T-helper 9 cell (primary cell): ENCODE measurements at places on chromosomes 3 and 15.
A peak's percentile ranks its signal among the peaks of the same experiment; 100 is the strongest.

DNA sequence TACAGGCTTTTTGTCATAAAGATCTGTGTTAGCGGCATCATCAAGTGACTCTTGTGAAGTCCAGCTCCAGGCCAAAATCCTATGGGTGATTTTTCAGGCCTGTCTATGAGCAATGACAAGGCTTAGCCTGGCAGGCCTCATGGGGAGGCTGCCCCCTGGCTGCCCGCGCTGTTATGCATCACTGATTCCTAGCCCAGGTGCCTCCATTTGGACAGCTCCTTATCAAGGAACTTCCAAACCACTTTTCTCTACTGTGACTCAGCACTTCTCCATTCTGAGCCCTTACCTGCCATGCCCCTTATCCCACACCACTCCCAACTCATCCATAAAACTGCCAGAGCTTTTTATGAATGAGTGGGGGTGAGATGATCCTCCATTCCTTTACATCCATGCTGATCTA is 91.5 kb upstream of the C3orf80 start:
- no peak for DNase-seq

DNA sequence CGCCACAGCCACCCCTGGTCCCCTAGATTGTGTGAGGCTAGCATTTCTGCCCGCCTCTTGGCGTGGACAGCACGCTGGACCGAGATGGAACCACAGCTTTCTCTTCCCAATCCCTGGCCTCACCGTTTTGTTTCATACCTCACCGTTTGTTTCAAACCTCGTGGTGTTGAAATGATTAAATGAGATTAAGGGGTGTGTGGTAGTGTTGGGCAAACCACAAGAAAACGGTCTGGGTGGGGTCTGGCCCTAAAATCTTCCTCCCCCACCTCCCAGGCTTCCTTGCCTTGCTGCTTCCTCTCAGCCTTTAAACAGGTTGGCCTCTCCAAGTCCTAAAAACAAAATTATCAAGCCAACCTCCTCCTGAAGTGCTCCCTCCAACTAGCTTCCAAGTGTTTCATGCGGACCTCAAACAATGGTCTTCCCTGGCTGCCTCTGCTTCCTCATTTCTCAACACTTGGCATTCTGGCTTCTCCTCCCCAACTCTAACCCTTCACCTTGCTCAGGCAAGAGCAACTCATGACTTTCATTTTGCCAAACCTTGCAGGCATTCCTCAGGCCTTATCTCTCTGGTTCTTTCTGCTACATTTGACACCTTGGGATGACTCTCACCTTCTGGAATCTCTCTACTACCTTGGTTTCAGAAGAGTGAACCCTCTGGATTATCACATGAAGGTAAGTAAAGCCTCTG is 1.4 kb upstream of the ATP13A3 start:
- DNase-seq = no peak

- DNase-seq = no peak
These were observed 65.4 kb downstream of the BDH1 start for GRCh38 chr3:197490098-197491058.

DNA sequence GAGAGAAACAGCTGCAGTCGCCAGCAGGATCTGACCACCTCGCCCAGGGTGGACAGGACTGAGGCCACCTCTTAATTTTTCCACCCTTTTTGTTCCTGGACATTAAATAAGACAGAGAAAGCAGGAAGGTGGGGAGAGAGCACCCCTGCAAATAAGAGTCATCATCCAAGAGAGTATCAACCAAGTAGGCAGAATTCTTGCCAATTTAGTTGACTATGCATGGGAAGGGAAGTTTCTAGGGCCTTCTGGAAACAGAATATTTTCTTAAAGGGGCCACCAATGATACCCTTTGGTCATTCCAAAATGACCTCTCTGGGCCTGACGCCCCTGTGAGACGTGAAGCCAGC is 136.2 kb downstream of the TJP1 start:
- no peak for DNase-seq

GRCh38 chr3:77320514-77320913 is 280.6 kb downstream of the ROBO2 start:
- DNase-seq = no peak

DNA sequence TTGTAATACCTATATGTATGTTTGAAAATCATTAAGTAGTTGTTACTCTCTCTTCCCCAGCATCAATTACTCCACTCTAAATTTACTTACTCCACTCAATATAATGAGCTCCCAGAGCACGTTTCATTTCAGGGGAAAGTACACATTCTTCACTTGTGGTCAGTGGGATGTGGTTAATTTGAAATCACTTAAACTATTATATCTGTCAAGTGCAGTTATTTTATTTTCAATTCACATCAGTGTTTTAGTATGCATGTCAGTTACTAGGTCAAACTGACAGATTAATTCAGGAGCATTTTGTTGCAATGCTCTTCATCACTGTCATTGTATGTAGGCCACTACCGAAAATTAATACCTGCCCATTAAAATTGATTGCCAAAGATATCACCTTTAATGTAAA is 376.1 kb downstream of the ZIC4 start:
- no peak for DNase-seq

DNA sequence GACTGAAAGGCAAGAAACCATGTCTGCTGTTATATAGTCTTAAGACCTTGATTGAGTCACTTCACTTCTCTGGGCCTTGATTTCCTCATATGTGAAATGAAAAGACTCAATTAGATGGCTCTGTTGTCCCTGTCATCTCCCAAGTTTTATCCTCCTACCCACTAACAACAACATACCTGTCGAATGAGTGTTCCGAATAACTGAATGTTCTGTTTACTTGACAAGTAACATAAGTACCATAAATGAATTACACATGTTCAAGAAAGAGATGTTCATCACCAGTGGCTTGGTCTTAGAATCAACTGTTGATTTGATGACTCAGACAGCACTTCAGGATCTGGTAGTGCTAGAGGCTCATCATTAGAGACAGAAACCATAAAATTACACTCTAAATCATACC is 311.7 kb downstream of the VPS13C start:
- DNase-seq = no peak

DNA sequence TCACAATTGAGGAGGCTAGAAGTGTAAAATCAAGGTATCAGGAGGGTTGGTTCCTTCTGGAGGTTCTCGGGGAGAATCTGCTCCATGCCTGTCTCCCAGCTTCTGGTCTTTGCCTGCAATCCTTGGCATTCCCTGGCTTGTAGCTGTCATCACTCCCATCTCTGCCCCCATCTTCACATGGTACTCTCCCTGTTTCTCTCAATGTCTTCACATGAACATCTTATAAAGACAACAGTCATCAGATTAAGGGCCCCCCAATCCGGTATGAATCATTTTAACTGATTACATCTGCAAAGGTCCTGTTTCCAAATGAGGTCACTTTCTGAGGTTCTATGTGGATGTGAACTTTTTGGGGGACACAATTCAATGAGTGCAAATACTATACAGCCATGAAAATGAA is 113.0 kb upstream of the GALNT15 start:
- DNase-seq = no peak

DNA sequence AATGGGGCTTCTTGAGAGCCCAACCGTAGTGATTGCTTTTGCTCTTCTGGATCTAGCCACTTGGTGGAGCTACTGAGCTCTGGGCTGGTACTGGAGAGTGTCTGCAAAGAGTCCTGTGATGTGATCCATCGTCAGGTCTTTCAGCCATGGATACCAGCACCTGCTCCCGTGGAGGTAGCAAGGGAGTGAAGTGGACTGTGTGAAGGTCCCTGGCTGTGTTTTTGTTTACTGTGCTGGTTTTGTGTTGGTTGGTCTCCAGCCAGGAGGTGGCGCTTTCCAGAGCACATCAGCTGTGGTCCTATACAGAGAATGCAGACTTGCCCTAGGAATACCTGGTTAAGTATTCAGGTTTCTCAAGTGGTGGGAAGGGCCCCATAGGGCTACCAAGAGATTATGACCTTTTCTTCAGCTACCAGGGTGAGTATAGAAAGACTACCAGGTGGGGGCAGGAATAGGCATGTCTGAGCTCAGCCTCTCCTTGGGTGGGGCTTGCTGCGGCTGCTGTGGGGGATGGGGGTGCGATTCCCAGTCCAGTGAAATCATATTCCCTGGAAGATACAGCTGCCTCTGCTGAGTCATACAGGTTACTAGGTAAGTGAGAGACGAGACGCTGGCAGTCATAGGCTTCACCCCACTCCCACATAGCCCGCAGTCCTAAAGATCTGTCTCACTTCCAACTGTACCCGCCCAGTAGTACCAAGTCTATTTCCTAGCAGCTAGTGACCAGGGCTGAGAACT is 733.7 kb downstream of the ZNF385D start:
- no peak for DNase-seq

- no peak for DNase-seq
These were observed 6.3 kb upstream of the ANPEP start for GRCh38 chr15:89820666-89821611.

DNA sequence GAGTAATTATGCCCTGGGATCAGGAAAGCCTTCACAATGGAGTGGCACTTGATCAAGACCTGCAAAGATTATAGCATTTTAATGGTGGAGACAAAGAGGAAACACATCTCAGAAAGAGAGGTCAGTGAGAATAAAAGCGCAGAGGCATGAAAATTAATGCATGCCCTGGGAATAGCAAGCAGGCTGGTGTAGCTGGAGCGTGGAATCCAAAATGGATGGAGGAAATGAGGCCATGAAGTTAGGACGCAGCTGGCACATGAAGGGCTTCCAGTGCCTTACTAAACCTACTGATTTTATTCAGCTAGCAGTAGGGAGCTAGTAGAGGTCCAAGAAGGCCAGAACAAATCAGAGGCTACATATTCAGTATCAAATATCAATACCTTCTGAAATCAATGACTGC is 38.1 kb downstream of the TMEM212 start:
- DNase-seq = no peak

- no peak for DNase-seq
These were observed 45.5 kb downstream of the SYN2 start for GRCh38 chr3:12049675-12050074.

DNA sequence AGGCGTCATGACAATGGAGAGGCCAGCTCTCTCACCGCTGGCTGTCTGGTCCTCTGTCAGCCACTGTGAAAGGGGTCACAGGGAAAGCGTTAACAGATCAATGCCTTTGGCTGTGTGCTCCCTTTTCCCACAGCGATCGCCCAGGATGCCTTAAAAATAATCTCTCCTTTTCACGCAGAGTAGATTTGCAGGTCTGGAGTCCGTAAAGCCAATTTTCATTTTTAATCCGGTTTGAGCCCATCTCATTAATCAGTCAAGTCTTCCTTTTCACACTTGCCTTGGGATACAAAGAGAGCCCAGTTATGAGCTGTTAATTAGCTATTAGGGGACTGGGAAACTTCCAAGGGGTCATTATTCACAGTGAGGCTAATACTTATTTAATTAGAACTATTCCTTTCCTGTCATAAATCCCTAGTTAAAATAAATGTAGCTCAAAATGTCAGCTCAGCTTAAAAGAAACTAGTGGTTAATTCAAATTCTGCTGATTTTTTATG is 104.3 kb upstream of the RASGRP1 start:
- no peak for DNase-seq

DNA sequence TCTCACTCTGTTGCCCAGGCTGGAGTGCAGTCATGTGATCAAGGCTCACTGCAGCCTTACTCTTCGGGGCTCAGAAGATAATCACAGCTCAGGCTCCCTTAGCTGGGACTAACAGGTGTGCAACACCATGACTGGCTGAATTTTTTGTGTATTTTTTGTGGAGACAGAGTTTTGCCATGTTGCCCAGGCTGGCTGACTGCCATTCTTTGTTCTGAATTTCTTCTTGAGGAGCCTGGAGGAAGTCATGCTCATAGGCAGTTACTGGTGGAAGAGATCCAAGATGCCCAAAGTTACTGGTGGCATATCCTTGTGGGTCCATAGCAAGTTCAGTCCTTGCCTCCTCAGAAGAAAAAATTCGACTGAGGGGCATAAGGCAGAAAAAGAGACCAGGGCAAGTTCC is 16.6 kb upstream of the UBP1 start:
- no peak for DNase-seq

- no peak for DNase-seq
These were observed 35.2 kb downstream of the BDH1 start for GRCh38 chr3:197520311-197521276.

GRCh38 chr3:98525494-98525893 is 2.8 kb upstream of the CLDND1 start:
- DNase-seq = no peak

DNA sequence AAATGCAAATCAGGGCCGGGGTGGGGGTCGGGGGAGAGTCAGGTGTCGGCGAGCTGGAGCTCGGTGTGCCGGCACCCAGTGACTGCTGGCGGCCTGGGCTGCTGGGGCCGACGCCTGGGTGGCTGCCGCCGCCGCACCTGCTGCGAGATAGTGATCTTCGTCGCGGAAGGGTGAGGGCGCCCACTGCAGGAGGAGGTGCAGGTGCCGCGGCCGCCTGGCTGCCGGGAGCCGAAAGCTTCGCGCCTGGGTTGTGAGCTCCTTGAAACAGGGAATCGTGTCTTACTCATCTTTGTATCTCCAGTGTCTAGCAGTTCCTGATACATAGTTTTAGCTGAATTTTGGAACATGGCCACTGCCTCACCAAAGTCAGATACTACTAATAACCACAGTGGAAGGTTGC is 64.0 kb upstream of the CPOX start:
- DNase-seq = peak; percentile 3

GRCh38 chr3:42036483-42036823 is 54.7 kb upstream of the TRAK1 start:
- no peak for DNase-seq

DNA sequence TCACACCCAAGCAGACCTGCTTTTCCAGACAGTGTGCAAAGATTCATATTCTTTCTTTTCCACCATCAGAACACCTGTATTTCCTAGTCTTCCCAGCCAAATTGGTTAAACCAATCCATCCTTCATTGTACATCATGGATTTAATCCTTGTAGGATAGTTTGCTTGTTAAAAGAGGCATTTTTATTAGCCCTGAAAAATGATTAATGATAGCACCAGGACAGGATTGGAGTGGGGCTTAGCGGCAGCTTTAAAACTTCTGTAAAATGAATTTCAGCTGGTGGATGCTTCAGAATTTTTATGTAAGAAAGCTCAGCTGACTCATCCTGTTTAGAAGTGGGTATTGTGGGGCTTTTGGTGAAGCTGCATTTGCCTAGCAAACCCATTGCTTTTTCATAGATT is 36.1 kb upstream of the ARHGEF26 start:
- no peak for DNase-seq

DNA sequence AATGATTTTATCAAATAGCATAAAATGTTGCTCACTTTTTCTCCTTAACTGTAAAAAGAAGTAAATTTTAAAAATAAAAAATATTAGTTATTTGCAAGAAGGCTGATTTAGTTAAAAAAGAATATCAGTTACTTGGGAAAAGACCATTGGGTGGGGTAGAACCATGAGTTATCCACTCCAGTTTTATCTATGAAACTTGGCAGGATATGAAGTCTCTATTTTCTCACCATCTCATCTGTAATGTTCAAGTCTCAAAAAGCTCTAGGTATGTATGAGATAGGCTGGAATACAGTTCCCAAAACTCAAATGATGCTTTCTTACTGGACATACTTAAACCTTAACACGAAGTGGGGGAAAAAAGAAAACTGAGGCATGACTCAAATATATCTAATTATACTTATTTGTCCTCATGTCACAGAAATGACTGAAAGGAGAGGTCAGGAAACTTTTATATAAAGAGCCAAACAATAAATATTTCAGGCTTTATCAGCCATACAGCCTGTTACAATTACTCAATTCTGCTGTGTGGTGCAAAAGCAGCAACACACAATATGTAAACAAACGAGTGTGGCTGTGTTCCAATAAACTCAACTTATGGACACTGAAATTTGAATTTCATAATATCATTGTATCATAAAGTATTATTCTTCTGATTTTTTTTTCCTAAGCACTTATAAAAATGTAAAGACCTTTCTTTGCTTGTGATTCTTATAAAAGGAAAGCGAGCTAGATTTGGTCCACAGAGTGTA is 131.8 kb downstream of the TBL1XR1 start:
- no peak for DNase-seq
